H9 (cell line): ENCODE measurements at places on chromosomes 13 and 19. TPM values are rescaled to one million over a fixed set of nuclear protein-coding genes. Genes with fewer than 3 reads are reported as not detected.

- no peak for DNase-seq
Measured at GRCh38 chr13:43484432-43485225, 302.1 kb downstream of the ENOX1 start.

DNA sequence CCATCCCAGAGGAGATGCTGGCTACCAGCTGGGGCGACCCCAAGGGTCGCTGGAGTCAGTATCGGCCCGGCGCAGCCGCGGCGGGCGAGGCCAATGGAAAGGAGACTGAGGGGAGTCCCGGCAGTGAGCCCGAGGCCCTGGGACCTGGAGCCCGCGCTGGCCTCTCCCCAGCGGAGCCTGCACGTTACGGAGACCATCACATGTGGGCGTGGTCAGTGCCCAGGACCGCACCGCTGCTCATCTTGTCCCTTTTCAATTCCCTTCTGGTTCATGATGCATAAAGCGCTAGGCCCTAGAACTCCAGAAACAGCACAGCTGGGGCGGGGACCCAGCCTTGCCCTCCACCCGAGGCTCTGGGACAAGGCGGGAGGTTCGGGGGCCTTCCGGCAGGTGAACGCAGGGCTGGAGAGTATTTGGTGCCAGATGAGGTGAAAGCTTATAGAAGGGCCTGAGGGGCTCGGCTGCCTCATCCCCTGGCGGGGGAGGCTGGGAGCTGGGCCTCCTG lies 8.0 kb downstream of the C19orf25 start:
- DNase-seq: peak; percentile 84

- peak; percentile 26 for DNase-seq
Measured at GRCh38 chr19:1810439-1811160, 1.5 kb downstream of the ATP8B3 start.

DNA sequence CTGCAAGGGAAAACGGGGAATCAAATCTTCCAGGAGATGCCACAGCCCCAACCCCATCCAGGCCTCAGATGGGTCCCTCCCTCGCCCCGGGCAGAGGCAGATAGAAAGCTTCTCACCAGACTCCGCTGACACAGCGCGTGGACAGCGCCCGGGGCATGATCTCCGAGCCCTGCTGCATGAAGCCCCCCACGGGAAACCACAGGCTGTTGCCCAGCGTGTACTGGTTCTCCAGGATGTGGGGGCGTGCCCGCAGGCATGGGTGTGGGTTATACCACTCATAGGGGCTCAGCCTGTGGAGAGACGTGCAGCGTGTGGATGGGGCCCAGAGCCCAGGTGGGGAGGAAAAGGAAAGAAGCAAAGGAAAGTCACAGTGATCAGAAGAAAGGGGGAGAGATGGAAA lies 27.2 kb upstream of the ATP1A3 start:
- DNase-seq: no peak

DNA sequence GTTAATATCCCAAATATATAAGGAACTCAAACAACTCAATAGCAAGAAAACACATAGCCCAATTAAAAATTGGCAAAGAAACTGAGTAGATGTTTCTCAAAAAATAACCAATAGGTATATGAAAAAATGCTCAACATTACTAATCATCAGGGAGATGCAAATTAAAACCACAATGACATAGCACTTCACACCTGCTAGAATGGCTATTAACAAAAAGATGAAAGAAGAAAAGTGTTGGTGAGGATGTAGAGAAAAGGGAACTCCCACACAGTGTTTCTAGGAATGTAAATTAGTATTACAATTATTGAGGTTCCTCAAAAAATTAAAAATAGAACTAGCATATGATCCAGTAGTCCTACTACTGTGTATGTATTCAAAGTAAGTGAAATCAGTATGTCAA lies 1212.8 kb downstream of the DIAPH3 start:
- DNase-seq: no peak

- no peak for DNase-seq
Measured at GRCh38 chr13:37212826-37213225, 107.4 kb upstream of the CSNK1A1L start.

DNA sequence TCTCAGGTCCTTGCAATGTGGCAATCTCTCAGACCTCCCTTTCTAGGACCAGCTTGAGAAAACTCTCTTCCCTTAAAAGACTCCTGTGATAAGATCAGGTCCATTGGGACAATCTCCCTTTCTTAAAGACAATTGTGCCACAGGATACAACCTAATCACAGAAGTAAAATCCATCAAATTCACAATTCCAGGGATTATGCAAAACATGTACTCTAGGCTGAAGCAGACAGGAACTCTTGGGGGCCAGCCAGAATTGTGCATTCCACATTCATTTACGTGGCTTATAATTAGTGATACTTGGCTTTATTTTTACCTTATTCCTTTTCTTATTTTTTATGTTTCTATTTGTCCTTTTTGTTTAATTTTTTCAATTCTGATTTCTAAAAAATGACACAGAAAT lies 257.9 kb downstream of the KLF12 start:
- no peak for DNase-seq

- no peak for DNase-seq
Measured at GRCh38 chr13:94249512-94249911, 230.0 kb downstream of the DCT start.

- DNase-seq: peak; percentile 94
Measured at GRCh38 chr19:35055715-35056179, 14.2 kb downstream of the HPN start.

Gene NALCN
- 0.09 and 0.26 TPM in 2 replicates for total RNA-seq

DNA sequence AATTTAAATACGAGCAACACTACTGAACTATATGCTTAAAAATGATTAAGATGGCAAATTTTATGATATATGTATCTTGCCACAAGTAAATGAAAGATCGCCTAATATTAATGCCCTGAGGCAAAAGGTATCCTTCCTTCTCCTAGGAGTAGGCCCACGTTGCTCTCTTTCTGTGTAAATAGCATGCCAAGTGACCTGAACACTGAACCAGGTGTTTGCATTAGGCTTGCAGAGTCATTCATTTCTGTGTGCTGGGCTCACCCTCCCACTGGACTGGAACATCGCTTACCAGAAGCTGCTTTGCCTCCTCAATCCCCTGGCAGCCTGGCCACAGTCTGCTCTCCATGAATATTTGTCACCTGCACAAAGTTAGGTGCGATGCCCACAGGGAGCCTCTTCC lies 83.3 kb upstream of the TNFSF11 start:
- DNase-seq: no peak

- peak; percentile 84 for DNase-seq
Measured at GRCh38 chr19:13827656-13828055, 32.4 kb downstream of the ZSWIM4 start.

DNA sequence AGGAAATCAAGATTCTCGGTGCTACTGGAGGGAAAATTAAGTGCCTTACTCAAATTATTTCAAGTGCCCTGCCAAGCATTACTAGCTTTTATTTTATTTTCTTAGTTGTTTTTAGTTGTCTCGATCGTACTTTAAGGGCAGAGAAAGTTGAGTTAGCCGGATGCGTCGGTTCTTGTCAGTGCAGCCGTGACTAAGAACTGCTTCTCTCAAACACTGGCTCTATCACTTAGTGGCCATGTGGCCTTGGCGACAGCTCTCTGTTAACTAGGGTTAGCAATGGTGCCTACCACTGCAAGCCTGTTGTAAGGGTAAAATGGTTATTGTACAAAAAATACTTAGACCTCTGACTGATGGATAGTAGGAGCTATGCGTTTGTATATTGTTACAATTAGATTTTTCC lies 227.8 kb downstream of the KATNAL1 start:
- DNase-seq: no peak

DNA sequence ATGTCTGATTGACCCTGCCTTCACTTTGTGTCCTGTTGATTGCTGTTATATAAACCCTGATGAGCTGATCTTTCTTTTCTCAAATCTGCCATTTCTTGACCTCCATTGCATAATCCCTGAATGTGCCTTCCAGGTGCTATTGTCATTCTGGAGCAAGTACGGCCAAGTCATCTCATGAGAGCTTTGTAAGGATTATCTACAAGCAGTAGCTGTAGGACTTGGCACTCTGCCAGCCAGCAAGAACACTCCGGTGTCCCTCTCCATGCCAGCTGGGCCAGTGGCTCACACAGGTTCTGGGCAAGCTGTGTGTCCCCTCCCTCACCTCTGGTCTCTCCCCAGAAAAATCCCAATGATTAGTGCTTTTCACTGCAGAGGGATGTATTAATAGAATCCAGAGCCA lies 348.1 kb downstream of the FOXO1 start:
- no peak for DNase-seq
